ENCODE measurements at places on chromosomes 5 and 9. TPM values are rescaled to one million over a fixed set of nuclear protein-coding genes. Genes with fewer than 3 reads are reported as not detected.

SLC45A2 gene
- total RNA-seq: not detected

CFAP157 gene
- total RNA-seq: 7.6 TPM

PNPLA7 gene
- 21.4 TPM for total RNA-seq

KCNN2 gene
- total RNA-seq: not detected

PCDHA5 gene
- not detected for total RNA-seq

FOXE1 gene
- not detected for total RNA-seq

All from stomach (tissue), 19 donors.